ENCODE measurements at places on chromosomes 16 and 17.

DNA sequence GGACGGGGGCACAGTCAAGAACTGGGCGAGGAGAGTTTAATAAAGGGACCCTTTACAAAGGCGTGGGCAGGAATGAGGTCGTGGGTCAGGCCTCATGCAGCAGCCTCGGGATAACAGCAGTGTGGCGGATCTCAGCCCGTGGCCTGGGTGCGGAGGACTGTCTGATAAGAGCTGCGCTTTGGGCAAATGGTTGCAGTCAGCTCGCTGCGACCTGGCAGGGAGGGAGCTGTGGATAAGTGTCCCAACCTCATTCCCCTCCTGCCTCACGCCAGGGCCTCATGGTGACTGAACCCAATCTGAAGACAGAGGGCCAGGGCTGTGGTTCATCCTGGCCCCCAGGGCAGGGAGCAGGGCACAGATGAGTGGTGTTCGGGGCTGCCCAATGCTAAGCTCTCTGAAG is 13.6 kb downstream of the SMTNL2 start:
- no peak for DNase-seq

GRCh38 chr16:61842666-61843065 is 193.6 kb downstream of the CDH8 start:
- DNase-seq = no peak

DNA sequence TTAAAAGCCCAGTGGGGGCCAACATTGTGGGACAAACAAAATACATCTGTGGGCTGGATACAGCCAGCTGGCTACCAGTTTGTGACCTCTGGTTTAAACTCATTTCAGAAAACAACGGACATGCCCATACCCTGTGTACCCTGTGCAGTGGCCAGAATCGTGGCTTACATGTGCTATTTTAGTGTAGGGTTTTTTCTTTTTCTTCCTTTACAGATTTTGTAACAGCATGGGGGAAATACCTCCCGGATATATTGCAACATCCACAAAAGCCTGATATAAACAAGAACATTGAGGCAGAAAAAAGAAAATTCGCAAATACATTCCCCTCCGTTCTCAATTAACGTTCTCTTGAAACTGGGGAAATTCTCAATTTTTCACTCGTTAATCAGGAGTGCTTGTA is 7.3 kb downstream of the HS3ST4 start:
- DNase-seq = no peak

DNA sequence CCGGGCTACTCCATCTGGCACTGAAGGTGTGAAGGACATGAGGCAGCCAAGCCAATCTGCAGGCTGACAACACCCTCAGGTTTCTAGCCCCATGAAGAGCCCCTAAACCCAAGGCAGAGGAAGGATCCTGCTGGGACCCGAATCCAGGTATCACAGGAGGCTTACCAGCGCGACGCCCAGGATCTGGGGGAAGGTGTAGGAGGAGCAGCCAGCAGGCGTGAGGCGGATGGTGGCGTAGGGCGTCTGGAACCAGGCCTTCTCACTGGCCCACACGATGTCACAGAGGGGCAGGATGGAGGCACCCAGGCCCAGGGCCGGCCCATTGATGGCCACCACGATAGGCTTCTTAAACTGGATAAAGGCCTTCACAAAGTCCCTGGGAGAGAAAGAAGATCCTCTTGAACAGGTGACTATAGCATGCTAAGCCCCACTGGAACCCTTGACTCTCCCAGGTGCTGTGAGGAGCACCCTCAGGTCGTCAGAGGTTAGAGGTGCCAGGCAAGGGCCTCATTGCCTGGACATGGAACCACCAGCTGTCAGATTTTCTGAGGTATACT is 71.7 kb downstream of the DYNLRB2 start:
- DNase-seq = no peak

- no peak for DNase-seq
Observed at GRCh38 chr17:2796164-2797125, at the start of gene RAP1GAP2. Gene RAP1GAP2, plus strand, starts transcription at chr17:2796438. Its CDS starts 90 bp downstream, at chr17:2796528.

DNA sequence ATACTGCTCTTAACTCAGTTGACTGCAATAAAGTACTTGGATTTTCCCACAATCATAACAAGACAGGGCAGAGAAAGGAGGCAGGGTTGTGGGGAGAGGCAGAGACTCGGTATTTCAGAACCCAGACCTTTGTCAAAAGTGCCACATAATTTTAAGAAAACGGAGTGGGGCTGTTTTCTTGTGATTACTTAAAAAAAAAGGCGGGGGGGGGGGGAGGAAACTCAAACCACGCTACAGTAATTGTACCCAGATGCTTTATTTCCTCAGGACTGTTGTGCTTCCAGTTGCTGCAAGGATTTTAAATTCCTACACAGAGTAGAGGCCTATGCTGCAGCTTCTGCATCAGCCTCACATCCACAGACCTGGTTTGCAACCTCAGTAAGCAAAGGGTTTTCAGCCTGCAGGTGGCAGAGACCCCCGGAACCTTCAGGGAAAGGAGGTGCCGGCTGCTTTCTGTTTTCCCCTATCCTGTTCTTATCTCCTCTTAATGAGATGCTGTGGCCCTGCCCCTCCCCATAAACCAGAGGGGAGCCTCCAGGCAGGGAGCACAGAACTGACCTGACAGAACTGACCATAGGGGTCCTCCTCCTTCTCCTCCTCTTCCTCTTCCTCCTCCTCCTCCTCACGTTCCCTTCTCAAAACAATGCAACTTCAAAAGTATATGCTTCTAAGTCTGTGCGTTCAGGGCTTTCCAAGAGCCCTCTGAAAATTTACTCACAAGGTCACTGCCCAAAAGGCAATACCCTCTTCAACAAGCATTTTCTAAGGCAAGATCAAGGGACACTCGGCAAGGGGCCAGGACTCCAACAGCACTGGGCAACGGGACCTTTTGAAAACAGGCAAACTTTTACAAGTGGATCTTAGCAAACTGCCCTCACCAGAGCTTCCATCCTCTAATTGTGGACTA is 7.5 kb downstream of the AXIN2 start:
- DNase-seq = no peak

DNA sequence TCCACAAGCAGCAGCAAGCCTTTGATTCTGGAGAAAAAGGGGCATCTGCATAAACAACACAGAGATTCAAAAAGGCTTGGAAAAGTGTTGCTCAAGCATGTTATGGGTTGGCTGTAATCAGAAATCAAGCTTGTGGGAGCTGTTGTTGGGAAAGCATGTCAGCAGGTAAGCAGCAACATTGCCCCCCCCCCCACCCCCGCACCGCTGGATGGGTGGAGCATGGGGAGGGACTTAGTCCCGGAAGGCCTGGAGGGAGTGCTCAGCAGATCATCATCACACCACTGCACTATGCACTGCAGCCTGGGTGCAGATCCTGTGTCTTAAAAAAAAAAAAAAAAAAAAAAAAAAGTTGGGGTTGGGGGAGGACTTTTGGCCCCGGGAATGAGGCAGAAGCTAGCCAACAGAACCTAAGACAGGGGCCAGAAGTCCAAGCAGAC is 16.8 kb upstream of the AKAP1 start:
- no peak for DNase-seq

All from LNCaP clone FGC (cell line).